AG04450 (cell line): ENCODE measurements at places on chromosomes 3 and 15. TPM values are rescaled to one million over a fixed set of nuclear protein-coding genes. Genes with fewer than 3 reads are reported as not detected.

SLC2A2 gene
- not detected in 2 replicates for polyA plus RNA-seq

GRCh38 chr3:45170096-45170495, 23.9 kb upstream of the CDCP1 start:
- no peak for DNase-seq

DNA sequence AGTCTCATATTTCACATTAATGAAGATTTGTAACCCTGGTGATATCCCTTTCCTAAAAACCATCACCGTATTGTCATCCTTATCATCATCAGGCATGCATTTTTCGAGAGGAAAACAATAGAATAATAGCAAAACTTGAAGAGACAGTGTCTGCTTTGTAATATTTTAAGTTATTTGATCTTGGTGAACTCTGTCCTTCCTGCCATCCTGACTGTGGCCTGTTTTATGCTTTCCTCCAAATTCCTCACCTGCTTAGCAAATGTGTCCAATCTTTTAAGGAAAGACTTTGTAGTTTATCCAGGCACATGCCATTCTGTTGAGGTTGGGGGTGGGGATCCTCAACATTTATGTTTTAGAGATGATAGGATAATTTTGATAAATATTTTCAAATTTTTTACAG, 306.1 kb upstream of the COL8A1 start:
- no peak for DNase-seq

- DNase-seq, result peak; percentile 100
These were observed 13.6 kb upstream of the LACTB start for GRCh38 chr15:63107895-63108546.

- no peak for DNase-seq
These were observed 312.8 kb upstream of the CHRM5 start for GRCh38 chr15:33655488-33655887.
